ENCODE measurements at places on chromosomes 5 and 9.

GRCh38 chr5:91302305-91302704 is 80.8 kb downstream of the ARRDC3 start:
- no peak for DNase-seq

- no peak for DNase-seq
These were observed 395.6 kb upstream of the MPDZ start for GRCh38 chr9:13674926-13675637.

- DNase-seq = no peak
These were observed 14.3 kb downstream of the CNTFR start for GRCh38 chr9:34575241-34575640.

DNA sequence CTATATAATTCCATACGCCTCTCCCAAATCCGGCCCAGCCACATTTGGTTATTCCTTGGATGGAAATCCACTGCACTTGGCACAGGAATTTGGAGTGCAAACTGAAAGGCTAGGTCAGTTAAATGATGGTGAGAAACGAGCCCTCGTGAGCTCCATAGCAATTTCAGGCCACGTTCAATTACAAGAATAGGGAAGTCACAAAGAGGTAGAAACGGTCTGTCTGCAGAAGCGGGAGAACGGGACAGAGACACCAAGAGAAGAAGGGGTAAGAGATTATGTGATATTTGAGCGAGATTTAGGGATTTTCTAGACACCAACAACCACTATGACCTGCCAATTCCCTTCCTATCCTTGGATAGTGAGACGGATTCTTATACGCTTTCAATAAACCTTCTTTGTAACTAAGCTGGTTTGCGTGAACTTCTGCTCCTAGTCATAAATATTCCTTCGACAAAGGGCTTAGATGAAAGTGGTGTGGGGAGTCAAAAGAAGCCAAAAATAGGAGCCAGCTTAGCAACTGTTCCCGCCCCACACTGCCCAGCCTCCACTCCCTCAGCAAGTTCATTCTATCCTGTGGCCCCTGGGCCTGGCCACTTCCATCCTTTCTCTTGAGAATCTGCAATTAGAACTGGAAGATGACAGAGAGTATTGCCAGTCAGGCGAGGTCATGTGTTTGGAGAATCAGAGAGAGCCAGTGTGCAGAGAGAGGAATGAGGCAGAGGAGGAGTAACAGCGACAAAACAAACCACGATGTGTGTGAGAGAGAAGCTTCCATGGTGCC is 118.4 kb downstream of the ZNF608 start:
- no peak for DNase-seq

GRCh38 chr5:17214893-17215292 is 2.5 kb upstream of the BASP1 start:
- DNase-seq = no peak

DNA sequence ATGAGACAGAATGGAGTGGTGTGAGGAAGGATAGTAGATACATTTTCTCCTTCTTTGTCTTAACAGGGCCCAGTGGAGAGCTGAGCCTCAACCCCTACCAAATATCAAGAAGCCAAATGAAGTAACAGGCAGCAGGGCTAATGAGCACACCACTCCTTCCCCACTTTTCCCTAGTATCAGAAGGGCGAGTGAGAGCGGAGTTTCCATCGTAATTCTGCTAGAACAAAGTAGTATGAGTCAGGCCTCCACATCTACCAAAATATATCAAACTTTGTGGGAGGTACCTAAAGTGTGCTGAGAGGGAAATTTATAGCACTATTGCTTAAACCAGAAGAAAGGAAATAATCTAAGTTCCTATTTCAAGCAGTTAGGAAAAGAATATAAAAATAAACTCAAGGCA is 769.0 kb upstream of the RGMB start:
- DNase-seq = no peak

DNA sequence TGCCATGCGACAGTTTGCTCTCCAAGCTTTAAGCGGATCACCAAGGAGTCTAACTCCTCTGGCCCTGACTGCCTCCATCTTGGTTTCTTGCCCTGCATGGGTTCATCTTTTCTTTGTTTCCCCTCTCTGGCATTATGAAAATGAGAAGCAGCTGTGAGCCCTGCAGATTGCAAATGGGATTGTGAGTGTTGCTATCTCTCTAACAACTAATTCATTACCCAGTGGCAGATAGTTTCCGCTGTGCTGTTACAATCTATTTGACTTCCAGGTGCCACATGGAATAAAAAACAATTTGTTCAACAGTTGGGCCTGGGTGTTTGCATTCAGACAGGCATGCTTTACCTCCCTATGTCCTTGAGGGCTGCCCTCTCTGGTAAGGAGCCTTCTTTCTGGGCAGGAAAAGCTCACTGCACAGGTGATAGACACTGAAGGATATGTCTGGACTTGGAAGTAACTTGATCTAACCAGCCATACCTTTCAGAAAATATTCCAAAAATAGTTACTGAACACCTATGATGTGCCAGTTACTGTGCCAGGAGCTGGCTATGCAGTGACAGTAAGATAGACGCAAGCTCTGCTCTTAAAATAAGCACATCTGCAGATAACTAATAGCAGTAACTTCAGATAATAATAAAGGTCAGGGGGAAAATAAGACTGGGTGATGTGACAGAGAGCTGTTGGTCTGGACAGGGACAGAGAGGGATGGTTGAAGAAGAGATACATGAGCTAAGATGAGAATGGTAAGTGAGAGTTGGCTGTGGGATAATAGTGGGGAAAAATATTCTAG is 40.1 kb downstream of the GRIA1 start:
- DNase-seq = no peak

DNA sequence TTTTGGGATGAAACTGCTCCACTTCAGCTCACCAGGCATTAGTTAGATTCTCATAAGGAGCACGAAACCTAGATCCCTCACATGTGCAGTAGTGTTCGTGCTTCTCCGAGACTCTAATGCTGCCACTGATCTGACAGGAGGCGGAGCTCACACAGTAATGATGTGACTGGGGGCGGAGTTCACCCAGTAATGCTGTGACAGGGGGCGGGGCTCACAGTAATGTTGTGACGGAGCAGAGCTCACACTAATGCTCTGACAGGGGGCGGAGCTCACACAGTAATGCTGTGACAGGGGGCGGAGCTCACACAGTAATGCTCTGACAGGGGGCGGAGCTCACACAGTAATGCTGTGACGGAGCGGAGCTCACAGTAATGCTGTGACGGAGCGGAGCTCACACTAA is 27.1 kb upstream of the LRRC14B start:
- no peak for DNase-seq

DNA sequence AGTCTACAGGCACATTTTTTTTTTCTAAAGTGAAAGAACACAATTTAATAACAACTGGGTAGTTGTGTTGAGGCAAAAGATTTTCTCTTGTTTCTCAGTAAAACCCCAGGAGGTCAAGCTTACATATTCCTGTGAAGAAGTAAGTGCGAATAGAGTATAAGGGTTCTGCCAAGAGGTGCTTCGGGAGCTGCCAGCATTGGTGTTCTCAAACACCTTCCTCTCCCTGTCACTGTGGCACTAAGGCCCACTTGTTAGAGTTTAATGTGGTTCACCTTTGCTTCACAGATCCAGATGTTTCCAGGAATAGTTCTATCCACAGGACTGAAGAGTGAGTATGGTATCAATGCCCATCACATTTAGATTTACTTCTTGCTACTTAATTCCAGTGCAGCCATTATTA is 91.7 kb upstream of the C6 start:
- no peak for DNase-seq

- DNase-seq = no peak
These were observed 356.3 kb downstream of the CSNK1G3 start for GRCh38 chr5:123868267-123868666.

- DNase-seq = no peak
These were observed 297.6 kb downstream of the CDH10 start for GRCh38 chr5:24347158-24347557.

- DNase-seq = no peak
These were observed 27.7 kb downstream of the SKP1 start for GRCh38 chr5:134148986-134149539.

- no peak for DNase-seq
These were observed 39.3 kb downstream of the NTNG2 start for GRCh38 chr9:132201139-132201538.

DNA sequence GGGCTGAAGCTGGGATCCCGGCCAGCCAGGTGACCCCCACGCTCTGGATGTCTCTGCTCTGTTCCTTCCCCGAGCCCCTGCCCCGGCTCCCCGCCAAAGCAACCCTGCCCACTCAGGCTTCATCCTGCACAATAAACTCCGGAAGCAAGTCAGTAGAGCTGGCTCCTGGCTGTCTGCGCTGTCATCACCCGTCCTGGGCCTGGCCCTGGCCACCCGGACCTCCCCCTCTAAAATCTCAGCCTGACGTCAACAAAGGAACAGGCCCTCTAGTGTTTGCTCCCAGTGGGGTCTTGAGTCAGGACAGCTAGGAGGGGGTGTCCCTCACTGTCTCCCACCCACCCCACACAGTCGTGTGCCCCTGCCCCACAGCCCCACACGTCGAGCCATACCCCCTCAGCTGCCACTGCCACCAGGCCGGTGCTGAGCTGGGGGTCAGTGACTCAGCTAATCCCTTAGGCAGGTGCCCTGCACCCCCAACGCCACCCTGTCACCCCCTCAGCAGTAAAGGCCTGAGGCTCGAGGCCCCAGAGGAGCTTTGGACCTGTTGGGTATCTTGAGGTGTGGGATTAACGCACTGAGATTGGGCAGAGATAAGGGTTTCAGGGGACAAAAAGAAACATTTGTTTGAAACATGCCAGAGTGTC is 1.1 kb upstream of the LCNL1 start:
- DNase-seq = no peak

DNA sequence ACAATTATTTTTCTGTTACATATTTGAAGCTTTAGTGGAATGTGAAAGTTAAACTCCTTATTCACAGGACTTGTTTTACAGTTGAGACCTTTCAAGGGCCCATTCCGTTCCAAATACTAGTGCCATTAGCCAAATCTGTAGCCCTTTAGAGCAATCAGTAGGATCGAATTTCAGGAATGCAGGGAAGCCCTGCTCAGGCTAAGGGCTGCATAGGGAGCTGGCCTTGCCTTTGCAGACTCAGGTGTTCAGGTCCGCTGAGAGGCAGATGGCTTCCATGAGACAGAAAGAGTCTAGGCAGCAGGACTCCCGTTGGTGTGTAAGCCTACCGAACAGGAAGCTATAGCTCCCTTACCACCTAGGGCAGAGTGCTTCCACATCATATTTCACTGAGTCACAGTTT is 150.1 kb upstream of the SLC27A6 start:
- no peak for DNase-seq

DNA sequence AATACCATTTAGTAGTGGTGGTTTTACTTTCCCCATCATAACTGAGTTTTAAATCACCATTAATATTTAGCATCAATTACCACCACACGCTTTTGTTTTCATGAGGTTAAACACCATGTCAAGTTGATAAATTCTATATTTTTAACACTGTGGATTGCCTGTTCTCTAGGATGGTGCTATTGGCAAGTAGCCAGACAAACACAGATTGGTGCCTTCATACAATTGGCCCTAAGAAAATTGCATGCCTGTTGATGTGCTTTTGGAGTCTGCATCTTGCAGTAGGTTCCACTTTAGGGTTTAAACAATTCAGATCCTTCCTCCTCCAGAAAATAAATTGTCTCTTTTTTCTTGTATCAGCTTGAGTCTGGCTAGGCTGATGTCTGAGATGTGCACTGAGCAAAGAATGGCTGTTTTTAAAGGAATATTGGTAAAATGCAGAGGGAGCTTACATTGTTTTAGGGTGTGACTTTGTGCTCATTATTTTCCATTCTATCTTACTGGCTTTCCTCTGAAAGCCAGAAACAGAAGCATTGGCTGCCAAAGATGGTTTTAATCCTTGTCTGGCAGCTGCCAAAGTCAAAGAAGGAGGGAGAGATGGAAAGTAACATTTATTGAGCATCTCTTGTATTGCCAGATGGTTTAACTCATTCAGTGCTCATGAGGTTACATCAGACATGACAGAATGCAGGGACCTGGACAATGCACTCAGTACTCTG is 19.6 kb upstream of the MAN2A1 start:
- no peak for DNase-seq

GRCh38 chr5:126544087-126544740 is 50.8 kb downstream of the ALDH7A1 start:
- DNase-seq = no peak

GRCh38 chr5:35029333-35029732 is 18.4 kb downstream of the AGXT2 start:
- DNase-seq = no peak

GRCh38 chr5:10611290-10611689 is 47.4 kb downstream of the ANKRD33B start:
- no peak for DNase-seq

DNA sequence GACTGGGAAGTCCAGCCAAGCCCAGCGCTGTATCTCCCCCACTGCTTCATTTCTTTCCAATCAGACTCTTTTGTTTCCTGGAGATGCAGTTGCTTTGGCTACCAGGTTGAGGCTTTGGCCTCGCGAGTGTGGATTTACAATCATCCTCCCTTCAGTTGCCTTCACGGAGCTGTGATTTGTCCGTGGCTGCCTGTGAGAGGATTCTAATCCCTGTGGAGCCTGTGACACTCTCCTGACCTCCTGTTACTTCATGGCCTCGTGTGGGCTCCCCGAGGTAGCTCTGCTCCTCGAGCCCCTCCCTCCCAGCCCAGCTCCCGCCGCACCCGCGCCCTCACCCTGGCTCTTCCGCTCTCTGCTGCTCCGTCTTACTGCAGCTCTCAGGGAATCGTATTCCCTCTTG is 107.2 kb upstream of the STC2 start:
- DNase-seq = no peak

GRCh38 chr9:109969573-109970237 is 189.7 kb downstream of the PALM2AKAP2 start:
- DNase-seq = no peak

- no peak for DNase-seq
These were observed 164.9 kb downstream of the SLC24A2 start for GRCh38 chr9:19623941-19624340.

DNA sequence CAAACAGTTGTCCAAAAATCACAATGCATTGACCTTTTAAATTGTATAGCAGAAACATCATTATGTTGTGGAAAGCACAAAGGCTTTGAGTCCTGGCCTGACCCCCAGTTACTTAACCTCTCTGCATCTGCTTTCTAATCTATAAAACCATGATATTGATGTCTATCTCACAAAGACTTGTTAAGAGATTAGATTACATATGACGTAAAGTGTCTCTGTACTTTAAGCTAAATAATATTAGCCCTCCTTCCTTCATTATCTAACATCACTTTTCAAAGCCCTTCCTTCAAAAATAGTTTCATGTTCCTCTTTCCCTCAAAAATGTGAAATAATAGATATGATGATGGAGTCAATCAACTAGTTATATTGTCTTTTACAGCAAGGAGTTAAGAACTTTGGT is 3.4 kb downstream of the ADAMTS6 start:
- no peak for DNase-seq

- no peak for DNase-seq
These were observed 174.5 kb downstream of the FGF18 start for GRCh38 chr5:171593976-171594375.

GRCh38 chr9:89807101-89807395 is 202.2 kb downstream of the GADD45G start:
- no peak for DNase-seq

GRCh38 chr5:89755024-89755423 is 654.5 kb downstream of the CETN3 start:
- no peak for DNase-seq

DNA sequence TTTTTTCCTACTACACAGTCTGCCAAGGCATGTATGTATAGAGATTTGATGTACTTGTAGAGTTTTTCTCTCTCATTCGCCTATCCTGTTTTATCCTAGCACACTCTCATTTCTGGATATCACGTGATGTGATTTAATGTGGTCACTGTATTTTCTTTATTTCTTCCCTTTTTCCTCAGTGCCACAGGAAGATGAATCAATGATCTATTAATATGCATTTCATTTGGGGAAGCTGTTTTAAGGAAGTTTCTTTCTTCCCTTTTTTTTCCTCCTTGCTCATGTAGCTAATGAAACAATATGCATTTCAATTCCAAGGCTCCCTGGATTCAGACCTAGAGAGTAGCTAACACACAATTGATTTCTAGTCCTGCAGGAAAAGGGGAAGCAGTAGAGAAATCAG is 506.3 kb upstream of the WWC1 start:
- no peak for DNase-seq

Data from GM06990 (cell line).